AG09309 (cell line): ENCODE measurements at places on chromosomes 4 and X.

DNA sequence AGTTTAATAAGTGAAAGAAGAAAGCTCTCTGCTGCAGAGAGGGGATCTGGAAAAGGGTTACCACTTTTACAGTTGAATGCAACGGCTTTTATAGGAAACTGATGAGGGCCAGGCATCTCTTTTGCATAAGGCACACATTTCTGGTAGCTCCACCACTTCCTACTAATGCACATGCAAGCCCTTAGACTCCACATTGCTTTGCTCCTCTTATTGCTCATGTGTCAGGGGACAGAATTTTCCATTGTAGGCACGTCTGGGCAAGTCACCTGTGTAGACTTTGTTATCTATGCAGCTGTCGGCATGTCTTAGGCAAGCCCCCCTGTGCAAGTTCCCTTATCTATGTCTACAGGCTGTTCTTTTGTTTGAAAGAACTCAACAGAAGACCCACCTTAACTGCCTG, 294.6 kb upstream of the STS start:
- DNase-seq = no peak

DNA sequence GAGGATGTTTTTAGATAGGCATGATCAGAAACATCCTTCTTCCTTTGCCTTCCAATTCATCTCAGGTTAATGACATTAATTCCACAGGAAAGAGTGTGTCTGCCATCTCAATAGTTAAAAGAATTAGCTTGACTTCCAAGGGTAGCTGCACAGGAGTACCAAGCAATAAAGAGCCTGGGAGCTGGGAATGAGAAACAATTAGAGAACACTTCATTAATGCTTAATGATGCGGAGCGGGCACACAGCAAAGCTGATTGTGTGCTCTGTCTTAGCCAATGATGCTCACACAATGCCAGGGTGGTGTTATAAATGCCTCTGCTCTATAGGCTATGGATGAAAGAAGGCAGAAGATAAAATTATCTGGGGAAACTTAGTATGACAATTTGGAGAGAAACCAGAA, 1052.5 kb upstream of the LCORL start:
- DNase-seq = no peak

DNA sequence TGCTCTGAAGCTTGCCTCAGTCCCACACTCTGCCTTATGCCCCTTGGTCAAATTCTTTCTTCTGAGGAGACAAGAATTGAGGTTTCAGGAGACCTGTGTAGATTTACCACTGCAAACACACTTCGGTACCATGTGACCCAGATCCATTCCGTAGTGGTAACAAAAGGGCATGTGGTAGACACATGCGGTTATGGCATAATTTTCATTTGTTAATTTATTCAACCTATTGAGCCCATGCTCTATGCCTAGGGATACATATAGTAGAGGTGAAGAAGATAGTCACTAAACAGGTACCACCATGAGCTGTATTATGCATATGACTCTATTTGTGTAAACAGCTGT, 190.9 kb downstream of the NDST4 start:
- DNase-seq = no peak

- no peak for DNase-seq
These were observed 11.0 kb downstream of the DHRSX start for GRCh38 chrX:2489446-2490445.

DNA sequence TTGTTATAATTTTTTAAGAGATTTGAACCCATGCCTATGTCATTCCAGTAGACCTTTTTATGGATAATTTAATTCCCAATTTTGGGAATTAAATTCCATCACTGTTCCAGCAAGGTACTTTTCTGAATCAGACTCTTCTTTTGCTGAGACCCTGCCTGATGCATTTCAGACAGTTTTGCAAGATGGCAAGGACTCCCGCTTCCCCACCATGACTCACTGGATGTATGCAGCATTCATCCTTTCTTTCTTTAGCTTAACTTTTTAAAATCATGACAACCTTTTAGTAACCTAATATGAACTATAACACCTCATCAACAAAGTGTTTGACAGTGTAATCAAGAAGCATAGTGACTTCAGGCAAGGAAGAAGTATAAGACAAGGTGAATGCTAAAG, 178.1 kb upstream of the LEF1 start:
- DNase-seq = no peak

DNA sequence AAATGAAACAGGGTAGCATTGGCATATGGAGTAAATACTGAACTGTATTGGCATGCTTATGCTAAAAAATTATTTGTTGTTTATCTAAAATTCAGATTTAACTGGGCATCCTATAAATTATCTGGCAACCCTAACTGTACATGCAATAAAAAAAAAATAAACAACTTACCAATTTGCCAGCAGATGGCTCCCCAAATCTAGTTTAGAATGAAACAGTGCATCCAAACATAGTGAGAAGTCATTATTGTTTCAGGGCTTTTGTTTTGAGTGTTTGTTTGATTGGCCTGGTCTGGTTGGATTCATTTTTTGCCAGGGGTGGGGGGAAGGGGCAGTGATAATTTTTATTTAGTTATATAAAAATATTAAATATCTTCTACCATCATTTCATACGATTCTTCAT, 12.8 kb upstream of the NSUN7 start:
- peak; percentile 10 for DNase-seq

GRCh38 chrX:15790769-15791290, 546 bp downstream of the ZRSR2 start:
- no peak for DNase-seq

- DNase-seq = no peak
These were observed 320.7 kb upstream of the CLNK start for GRCh38 chr4:11005300-11005699.

DNA sequence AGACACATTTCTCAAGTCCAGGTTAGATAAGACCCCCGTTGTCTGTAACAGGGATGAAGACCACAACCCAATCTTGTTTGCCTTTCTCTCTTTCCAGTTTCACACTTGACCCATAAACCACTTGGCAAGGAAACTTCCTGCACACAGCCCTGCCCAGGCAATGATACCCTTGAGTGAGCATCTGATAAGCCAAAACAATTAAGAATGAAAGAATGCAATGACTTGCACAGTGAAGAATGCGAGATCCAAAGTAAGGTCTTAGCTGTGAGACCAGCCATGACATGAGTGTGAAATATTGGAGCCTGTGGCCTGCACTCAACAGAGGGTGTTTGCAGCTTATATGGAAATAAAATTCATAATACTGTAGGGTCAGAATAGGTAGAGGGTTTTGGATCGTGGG, 37.9 kb upstream of the MXRA5 start:
- DNase-seq = no peak

DNA sequence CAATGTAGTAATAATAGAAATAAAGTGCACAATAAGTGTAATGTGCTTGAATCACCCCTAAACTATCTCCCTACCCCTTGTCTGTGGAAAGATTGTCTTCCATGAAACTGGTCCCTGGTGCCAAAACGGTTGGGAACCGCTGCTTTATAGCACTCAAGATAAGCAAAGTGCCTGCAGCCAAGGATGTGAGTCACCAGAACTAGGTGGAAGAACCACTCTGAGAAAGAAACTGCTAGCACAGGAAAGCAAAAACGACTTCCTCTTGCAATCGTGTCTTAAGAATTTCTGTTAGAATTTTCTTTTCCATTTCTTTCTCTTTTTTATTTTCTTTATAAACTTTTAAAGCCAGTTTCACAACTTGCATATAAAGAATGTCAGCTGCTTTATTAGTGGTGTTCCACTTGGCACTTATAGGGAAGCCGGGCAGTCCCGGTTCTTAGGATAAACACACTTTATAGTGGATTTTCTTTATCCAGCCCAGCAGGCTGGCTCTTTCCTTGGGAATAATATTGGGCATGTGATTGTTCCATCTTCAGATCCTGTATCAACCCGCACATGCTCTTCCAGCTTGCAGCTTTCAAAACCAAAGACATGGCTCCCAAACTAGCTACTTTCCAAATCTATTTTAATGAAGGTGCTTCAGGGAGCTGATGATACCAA, 32.3 kb upstream of the CXCL8 start:
- DNase-seq = peak; percentile 86

DNA sequence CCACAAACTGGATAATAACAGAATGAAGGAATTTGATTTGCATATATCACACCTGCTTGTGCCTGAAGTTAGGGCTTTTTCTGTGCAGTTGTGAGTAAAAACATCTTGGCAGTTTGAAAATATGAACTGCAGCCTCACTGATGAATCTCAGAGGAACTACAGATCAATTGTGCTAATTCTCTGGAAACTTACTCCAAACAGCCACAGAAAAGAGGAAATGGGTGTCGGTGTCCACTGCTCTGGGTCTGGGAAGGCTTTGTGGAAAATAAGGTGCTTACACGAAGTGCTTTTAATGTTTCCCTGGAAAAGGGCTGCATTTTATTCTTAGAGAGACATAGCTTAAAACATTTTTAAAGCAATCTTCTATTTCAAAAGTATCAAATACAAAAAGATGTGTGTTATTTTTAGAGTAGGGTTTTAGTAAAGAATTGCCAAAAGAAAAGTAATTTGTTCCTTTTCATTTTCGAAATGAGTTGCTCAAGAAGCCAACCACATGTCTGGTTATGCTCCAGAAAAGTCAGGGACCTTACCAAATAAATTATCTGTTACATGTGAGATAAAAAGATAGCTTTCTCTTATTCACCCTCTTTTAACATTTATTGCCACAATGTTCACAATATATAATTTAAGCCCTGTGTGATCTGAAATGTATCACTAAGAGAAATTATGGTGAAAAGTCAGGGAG, 240.1 kb downstream of the FRAS1 start:
- no peak for DNase-seq

DNA sequence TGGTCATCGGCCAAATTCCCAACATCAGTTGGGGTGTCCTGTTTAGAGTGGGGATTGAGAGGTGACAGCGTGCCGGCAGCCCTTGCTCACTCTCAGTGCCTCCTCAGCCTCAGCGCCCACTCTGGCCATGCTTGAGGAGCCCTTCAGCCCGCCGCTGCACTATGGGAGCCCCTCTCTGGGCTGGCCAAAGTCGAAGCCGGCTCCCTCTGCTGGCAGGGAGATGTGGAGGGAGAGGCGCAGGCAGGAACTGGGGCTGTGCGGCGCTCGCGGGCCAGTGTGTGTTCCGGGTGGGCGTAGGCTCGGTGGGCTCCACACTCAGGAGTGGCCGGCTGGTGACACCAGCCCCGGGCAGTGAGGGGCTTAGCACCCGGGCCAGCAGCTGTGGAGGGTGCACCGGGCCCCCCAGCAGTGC, 7.1 kb upstream of the CENPU start:
- no peak for DNase-seq

GRCh38 chr4:100258675-100259074, 68.4 kb upstream of the DDIT4L start:
- no peak for DNase-seq

DNA sequence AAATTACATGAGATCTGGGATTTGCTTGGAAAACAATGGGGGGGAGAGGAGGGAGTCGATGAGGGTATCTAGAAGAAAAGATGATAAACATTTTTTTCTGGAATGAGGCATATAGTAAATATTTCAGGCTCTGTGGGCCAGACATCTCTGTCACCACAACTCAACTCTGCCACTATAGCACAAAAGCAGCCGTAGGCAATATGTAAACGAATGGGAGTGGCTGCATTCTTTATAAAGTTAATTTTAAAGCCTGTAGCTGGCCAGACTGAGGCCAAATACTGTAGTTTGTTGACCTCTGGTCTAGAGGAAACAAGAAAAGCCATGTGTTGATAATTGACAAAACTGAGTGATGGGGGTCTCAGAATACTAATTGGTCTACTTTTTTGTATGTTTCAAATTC, 14.1 kb upstream of the TCEANC start:
- DNase-seq = no peak

GRCh38 chr4:40254608-40255392, 58.0 kb downstream of the RHOH start:
- DNase-seq = no peak

DNA sequence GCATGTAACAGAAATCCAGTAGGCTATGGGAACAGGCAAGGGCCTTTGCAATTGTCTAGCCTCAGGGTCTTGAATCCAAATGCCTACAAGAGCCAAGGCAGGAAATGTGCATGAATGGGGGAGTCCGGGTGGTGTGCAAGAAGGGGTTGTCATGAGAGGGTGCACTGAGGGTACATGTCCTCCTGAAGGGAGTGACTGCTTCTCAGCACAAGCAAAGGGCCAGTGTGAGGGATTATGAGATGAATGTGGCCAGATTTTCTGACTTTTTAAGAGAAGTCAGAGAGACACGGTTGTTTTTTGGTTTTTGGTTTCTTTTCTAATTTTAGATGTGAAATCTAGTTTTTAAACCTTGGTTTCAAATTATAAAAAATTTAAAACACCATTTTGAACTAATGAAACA, 76.5 kb upstream of the LSM6 start:
- DNase-seq = no peak

- no peak for DNase-seq
These were observed 191.4 kb downstream of the PPP3CA start for GRCh38 chr4:101155945-101156344.

- no peak for DNase-seq
These were observed 3.0 kb upstream of the CITED1 start for GRCh38 chrX:72308566-72309296.

- DNase-seq = no peak
These were observed 1399.1 kb upstream of the PCDH7 start for GRCh38 chr4:29320947-29321620.

DNA sequence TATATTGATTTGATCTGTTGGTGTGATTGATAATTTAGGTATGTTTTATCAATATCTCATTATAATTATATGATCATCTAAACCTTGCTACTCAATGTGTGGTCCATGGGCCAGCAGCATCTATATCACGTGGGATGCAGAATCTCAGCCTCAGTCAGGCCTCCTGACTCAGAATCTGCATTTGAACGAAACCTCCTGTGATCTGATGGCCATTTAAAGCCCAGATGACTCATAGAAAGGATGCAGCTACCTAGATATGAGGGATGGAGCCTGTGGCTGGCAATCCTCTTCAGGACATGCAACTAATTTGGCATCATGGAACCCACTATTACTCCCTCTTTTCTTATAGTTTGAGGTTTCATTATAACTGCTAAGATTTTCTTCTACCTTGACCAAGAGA, 11.3 kb upstream of the CHRNA9 start:
- DNase-seq = no peak

GRCh38 chr4:3267576-3268394, 18.8 kb downstream of the MSANTD1 start:
- DNase-seq = no peak

- DNase-seq = peak; percentile 85
These were observed 74.4 kb downstream of the MTMR1 start for GRCh38 chrX:150767475-150768131.

DNA sequence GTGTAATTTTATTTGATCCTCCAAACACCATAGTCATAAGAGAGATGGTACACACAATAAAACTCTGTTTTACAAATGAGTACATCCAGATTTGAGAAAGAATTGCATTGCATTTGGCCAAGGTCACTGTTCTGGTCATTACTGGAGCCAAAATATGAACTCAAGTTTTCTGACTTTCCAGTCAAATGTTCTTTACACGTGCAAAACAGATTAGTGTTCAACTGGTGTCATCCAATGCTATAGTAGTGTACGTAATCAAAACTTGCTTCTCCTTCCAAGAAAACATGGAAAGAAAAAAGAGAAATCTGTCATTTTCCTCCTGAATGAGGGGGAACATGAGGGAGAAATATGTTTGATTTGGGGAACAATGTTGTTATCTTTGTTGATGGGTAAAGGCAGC, 291.9 kb downstream of the NAF1 start:
- DNase-seq = no peak
